ENCODE measurements at places on chromosomes 1 and 21.

DNA sequence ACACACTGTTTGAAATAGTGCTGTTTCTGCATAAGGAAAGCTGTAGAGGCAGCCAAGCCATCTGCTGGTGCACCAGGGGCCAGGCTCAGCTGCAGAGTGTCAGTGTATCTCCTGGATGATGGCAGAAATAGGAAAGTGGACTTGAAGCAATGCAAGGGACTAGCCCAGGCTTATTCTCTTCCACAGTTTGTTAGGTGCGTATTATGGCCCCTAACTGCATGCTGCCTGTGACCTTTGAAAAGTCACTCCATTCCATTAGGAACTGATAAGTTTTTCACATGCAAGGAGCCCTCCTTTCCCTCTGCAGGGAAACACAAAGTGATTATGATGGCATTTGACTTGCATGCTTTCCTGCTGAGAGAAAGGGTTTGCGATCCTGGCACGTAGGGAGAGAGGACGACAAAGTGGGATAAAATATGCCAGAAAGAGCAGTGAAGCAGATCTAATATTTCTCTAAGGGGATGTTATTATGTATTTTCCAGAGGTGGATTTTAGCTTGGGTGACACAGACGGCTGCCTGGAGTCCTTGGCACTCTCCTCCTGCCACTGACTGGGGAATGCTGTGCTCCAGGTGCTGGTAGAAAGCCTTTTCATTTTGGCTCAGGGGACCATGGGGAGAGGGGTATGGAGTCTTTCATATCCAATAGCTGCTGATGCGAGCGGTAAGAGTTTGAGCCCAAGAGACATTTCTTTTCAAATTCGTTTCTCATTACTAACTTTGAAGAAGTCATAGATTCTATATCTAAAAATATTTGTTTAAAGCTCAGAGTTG is 402.1 kb upstream of the B3GALT2 start:
- no peak for DNase-seq

- DNase-seq: no peak
Measured at GRCh38 chr1:52633291-52633754, 355 bp downstream of the SHISAL2A start.

GRCh38 chr1:6928106-6928885 is 143.0 kb downstream of the CAMTA1 start:
- no peak for DNase-seq

- DNase-seq: no peak
Measured at GRCh38 chr1:31662463-31662862, 17.8 kb upstream of the PEF1 start.

GRCh38 chr1:88773540-88774150 is 89.6 kb downstream of the PKN2 start:
- no peak for DNase-seq

- DNase-seq: no peak
Measured at GRCh38 chr1:95007687-95008086, 65.1 kb downstream of the ALG14 start.

- no peak for DNase-seq
Measured at GRCh38 chr1:118115567-118116295, 69.3 kb downstream of the SPAG17 start.

DNA sequence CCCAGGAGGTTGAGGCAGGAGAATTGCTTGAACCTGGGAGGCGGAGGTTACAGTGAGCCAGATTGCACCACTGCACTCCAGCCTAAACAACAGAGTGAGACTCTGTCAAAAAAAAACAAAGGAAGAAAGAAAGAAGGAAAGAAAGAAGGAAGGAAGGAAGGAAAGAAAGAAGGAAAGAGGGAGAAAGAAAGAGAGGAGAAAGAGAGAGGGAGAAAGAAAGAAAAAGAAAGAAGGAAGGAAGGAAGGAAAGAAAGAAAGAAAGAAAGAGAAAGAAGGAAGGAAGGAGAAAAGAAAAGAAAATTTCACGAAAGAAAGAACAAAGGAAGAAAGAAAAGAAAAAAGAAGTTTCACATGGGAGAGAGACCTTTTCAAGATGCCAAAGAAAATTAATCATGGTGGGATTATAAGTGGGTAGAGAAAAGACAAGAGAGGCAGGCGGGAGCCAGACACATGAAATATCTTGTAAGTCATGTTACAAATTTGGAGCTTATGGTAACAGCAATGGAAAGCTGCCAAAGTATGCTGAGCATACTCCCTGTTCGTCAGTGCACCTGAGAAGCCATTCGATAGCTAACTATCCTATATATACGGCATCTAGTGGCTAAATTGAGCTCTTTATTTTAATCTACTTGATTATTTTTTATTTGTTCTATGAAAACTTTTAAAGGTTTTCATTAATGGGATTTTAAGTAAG is 41.3 kb upstream of the TNFSF4 start:
- no peak for DNase-seq

DNA sequence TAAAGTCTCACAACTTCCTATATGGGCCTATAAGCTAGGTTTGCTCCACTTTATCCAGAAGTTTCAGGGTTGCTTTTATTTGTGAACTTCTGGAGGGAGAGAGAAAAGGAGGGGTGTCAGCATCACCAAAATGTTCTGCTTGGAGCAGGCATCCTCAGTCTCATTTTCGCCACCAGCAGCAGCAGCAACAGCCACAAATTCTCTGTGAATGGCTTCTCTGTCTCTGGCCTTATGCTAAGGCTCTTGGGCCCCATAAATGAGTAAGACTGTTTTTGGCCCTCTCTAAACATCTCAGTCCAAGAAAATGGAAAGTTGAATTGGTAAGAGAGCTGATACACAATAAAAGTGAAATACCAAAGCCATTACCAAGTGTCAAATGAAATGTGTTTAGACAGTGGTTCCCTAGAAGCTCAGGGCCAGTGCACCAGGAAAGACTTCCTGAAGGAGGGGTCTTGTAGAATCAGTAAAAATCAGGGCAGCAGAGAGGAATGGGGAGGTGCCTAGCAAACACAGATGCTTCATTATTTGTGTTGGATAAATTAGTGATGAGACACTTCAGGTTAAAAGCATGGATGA is 53.0 kb upstream of the SPATA6 start:
- no peak for DNase-seq

DNA sequence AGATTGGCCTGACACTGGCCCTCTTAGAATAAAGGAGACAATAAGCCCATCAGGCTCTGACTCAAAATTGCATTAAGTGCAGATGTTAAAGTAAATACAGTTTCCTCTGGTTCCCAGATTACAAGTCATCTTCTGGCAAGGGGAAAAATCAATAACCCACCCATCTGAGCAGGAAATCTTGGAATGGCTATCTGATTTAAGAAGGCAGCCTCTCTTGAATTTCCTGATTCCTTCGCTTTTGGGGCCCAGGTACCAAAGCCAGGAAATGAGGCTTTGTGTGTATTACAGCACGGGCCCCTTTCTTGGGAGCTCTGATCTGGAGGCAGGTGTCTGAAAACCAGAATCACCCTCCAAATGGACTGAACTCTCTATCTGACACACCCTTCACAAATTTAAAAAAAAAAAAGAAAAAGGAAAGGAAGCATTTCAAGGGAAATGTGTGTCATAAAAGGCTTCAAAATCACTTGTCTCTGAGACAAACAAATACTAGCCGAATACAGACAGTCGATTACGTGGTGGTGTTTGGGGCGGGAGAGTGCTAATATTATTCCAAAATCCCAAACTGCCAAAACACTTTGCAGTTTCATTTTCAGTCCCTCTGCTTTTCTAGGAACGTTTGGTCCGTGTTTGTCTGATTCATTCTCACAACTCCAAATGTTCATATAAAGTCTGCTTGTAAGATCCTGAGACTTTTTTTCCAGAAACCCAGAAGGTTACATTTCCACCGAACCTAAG is 240.9 kb upstream of the CAMK1G start:
- DNase-seq: no peak

DNA sequence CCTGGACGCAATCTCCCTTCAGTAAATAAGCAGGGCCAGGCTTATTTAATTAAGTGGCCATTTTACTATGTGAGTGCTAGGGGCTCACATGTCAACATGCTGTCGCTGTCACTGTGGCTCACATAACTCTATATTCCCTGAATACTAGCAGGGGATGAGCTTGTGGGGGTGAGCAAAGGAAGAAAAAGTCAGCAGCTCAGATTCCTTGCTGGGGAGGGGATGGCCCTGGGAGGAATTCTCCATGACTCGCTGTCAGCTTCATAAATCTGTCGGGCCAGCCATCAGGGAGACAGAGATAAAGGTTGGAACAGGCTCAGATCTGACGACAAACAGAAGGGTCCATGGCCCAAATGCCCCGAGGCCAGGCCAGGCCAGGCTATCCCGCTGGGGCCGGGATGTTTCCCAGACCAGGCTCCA is 26.0 kb upstream of the PLEKHG5 start:
- DNase-seq: no peak

- no peak for DNase-seq
Measured at GRCh38 chr1:243469497-243469896, 213.7 kb downstream of the SDCCAG8 start.

GRCh38 chr1:58815686-58816071 is 31.8 kb upstream of the JUN start:
- DNase-seq: no peak

DNA sequence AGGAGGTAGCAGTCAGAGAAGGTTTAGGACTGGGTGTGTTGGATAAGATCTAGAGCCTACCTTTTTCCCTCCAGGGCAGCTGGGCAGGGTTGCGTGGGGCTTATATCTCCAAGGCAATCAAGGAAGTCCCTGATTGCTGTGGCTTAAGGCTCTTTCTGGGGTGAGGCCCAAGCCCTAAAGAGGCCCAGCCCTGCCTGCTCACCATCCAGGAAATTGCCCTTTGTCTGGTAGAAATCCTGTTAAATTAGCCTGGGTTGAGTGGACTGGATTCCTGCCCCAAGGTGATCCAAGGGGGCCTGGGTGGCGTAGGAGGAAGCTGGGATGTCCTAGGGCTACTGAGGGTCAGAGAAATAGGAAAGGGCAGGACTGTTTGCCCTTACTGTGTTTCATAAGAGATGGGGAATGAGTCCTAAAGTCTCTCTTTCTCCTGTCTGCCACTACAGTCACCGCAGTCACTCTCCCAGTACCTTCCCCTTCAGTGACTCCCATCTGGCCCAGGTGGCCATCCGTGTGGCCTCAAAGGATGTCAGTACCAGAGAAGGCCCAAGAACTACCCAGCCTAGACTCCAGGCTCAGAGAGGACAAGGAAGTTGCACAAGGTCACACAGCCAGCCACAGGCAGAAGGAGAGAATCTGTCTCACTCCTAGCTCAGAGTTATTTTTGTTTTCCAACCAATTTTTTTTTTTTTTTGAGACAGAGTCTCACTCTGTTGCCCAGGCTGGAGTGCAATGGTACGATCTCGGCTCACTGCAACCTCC is 25.8 kb downstream of the MFSD2A start:
- no peak for DNase-seq

DNA sequence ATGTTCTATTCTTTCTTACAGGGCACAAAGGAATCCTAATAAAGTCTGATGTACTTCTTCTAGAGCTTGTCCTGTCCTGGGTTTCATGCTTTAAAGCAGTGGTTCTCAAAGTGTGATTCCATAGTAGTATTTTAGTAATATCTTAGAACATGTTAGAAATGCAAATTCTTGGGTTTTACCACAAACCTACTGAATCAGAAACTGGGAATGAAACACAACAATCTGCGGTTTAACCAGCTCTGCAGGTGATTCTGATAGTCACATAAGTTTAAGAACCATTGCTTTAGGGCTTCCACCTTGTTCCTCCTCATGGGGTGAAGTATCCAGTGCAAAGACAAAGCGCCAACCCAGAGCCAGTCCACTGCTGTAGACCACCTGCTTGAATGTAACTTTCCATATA is 41.1 kb downstream of the NGF start:
- DNase-seq: no peak

Measured in substantia nigra (tissue), 51 donors.